ENCODE measurements at places on chromosomes 13 and 19. TPM values are rescaled to one million over a fixed set of nuclear protein-coding genes. Genes with fewer than 3 reads are reported as not detected.

The ZNF728 gene
- 9.0 TPM for polyA plus RNA-seq

The IZUMO2 gene
- 56.1 TPM for polyA plus RNA-seq

The BLVRB gene
- polyA plus RNA-seq = 36.8 TPM

The KLK8 gene
- polyA plus RNA-seq = 4.9 TPM

The RASAL3 gene
- polyA plus RNA-seq = 2.0 TPM

The IGFL1 gene
- polyA plus RNA-seq = not detected

The ZNF416 gene
- 9.4 TPM for polyA plus RNA-seq

The ACP7 gene
- polyA plus RNA-seq = not detected

The PTPRH gene
- 1.6 TPM for polyA plus RNA-seq

The ZNF548 gene
- polyA plus RNA-seq = 14.6 TPM

The IZUMO1 gene
- polyA plus RNA-seq = 32.8 TPM
